ENCODE measurements at places on chromosomes 7 and 10.

GRCh38 chr10:3865565-3865964 lies 80.6 kb upstream of the KLF6 start:
- DNase-seq, result no peak

GRCh38 chr7:145360511-145361100 lies 524.8 kb upstream of the TPK1 start:
- no peak for DNase-seq

- peak; percentile 21 for DNase-seq
These were observed 1.2 kb upstream of the FAM241B start for GRCh38 chr10:69628891-69629290.

DNA sequence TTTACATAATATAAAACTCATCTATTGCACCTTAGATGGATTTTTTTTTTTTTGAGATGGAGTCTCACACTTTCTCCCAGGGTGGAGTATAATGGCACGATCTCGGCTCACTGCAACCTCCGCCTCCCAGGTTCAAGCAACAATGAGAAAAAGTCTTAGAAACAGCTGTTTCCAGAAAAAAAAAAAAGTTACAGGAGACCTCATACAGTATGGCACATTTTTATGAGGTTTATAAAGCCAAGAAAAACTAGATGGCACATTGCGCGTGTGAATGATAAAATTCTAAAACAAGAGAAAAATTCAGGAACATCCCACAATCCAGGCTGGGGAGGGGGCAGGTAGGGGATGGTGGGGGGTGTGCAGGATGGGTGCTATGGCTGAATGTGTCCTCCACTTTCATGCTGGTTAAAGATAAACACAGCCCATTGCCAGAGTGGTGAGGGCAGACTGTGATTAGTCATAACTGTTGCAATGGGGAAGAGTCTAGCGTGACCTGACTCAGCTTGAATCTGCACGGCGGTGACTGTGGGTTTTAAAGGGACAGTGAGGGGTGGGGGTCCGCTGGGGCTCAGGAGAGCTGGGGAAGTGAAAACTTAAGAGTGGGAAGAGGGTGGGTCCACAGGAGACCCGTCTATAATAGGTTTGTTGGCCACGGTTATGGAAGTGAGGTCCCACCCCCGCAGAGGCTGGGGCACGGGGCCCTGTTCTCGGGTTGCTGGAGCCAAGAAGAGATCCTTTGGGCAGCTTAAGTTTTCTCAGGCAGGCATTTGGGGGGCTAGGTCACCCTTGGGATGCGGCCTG lies 11.9 kb upstream of the LRRC27 start:
- DNase-seq, result no peak

- no peak for DNase-seq
These were observed 26.5 kb upstream of the CHST15 start for GRCh38 chr10:124119946-124120345.
